A172 (cell line): ENCODE measurements at places on chromosomes 7 and 10.

DNA sequence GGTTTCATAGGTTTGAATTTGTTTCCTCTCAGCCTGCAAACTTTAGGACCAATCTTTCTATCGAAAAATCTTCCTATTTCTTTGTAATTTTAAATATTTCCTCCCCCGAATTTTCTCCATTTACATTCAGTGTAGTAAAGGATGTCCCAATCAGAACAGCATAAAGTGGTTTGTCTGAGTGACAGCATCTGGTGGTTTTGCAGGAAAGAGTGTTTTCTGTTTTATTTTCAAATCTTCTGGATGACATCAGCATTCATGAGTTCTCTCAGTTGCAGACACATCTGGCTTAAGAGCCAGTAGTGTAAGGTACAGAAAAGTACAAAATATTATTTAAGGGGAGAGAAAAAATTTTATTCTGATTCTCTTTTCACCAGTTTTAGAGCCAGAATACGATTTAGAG, 634.8 kb downstream of the PHTF2 start:
- DNase-seq, result no peak

DNA sequence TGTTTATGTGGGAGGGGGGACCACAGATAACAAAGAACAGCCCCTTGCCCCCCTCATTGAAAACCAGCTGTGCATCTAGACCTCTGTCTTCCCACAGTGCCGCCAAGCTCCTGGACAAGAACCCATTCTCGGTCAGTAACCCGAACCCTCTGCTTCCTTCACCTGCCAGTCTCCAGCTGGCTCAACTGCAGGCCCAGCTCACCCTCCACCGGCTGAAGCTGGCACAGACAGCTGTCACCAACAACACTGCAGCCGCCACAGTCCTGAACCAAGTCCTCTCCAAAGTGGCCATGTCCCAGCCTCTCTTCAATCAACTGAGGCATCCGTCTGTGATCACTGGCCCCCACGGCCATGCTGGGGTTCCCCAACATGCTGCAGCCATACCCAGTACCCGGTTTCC, 91.0 kb upstream of the PDCD4 start:
- no peak for DNase-seq

- peak; percentile 91 for DNase-seq
Observed at GRCh38 chr10:101367569-101368453, 13.8 kb downstream of the BTRC start.

DNA sequence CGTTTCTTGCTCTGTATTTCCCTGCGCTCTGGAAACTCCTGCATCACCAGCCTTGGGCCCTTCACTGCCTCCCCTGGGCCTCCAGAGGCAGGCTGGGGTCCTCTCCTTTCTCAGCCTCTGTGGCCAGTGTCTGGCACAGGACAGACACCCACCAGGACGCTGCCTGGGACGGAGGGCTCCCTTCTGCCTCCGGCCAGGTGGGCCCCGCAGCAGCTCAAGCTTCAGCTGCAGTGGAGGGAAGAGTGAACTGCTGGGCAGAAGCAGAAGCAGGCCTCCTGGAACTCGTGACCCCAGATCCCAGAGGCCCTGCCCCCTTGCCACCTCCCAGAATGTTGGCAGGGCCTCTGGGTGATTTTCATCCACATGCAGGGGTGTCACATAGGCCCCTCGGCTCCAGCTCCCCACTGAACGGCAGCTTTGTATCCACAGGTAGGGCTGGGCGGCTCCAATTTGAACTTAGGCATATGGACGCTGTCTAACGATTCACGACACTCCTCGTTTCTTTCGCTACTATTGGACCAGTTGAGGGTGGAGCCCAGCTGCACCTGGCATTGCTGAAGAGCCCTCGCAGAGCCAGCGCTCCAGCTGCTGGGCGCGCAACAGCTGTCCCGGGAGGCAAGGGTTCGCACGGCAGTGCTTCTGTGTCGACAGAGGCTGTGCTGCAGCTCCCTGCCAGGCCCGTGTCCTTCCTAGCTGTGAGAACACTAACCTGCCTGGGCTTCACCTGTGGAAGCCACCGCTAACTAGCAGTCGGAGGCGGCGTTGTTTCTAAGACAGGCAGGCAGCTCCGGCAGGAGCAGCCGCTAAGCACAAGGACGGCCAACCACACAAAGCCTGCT, 18.4 kb upstream of the GPR146 start:
- DNase-seq, result no peak

GRCh38 chr7:7321681-7322080, 139.3 kb downstream of the C1GALT1 start:
- DNase-seq, result no peak

GRCh38 chr10:974785-975074, 13.5 kb upstream of the GTPBP4 start:
- DNase-seq, result no peak

- DNase-seq, result no peak
Observed at GRCh38 chr10:29598851-29599311, 35.9 kb downstream of the SVIL start.

- no peak for DNase-seq
Observed at GRCh38 chr10:61211468-61211867, 241.7 kb downstream of the TMEM26 start.

GRCh38 chr10:106857213-106857612, 307.3 kb downstream of the SORCS1 start:
- DNase-seq, result no peak

DNA sequence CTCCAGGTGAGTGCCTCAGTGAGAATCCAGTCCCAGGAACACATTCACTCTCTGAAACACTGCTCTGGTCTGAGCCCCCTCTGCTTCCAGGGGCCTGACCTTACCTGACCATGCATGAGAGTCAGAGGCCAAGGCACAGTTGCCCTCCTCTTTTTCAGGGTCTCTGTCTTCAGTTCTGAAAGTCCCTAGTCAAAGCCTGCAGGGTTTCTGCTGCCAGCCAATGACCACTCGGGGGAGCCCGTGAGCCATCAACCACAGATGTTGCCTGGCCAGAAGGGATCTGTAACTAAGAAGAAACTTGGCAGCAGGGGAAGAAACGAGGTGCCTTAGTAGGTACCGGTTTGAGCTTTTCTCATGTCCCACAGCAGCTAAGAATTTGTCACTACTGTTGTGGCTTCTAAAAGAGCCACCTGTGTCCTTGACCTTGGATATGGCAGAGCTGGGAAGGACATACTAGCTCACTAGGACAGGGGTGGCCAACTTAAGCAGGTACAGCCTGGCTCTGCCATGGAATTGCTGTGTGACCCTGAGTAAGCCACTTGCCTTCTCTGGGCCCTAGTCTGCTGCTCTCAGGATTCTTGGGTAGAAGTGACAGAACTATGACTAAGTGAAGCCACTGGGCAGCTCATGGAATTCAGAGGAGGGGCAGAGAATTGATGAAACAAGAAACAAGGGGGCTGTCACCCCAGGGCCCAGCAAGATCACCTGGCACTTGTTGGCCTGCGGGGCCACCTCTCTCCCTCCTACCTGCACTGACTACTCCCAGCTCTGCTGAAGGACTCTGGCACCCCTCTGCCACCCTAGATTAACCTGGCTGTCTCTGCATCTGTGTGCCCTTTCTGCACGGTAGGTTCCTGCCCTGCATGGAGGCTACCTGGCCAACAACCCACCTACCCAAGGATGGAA, 83.8 kb upstream of the GPR26 start:
- peak; percentile 38 for DNase-seq

DNA sequence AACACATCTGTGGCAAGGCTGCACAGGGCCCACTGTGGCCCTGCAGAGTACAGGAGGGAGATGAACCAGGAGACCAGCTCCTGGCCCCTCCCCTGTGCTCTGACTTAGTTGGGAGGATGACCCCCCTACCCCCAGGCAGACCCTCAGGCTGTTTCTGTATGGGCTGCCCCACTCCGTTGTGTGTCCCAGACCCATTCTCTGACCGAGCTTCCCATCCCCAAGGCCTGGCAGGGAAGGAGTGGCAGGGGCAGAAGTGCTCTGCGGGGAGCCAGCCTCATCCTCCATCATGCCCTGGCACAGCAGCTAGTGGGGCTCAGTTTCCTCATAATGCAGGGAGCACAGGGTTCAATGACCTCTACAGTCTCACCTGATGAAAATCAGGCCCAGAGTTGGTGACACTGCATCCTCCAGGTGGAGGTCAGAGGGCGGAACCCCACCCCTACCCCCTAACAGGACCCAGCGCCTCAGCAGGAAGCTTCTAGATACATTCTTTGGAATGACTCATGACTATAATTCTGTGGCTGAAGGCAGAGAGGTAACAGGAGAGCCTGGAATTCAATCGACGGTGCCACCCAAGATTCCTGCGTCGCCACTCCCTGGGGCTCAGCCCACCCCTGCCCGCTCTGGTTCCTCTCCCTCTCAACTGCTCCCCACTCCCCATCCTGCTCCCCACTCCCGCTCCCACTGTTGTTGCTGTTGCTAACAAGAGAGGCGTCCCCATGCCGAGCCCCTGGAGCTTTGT, 18.2 kb downstream of the PODXL start:
- DNase-seq, result peak; percentile 97

DNA sequence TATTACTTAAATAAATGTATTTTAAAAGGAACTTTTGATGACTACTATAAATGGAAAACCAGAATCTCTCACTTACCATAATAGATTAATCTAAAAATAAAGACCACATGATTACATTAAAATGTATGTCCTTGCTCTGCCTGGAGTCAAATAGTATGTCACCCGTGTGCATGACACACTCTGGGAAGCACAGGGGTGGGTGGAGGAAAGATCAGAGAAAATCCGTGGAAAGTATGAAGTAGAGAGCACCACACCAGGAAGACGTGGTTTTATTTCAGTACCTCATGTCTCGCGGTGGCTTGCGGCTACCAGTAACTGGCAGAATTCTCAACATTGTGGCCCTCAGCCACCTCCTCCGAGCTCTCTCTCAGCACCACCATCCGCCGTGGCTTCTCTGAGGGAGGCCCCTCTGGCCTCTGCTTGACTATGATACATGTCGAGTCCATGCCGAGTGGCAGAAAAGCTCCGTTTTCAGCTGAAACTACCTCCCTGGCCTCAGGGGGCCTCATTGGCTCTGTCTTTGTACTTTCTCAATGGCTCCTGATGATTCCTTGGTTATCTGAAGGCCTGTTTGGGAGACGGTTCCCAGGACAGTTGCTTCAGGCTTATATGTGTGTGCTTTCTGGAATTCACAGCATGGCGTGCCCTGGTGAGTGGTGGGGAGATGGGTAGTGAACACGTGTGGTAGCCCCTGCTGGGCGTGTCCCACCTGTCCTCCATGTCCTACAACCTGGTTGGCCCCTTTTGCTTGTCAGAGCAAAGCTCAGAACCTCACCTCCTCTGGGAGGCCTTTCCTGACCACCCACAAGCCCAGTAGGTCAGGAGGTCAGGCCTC, 49.8 kb downstream of the LHPP start:
- DNase-seq, result no peak

GRCh38 chr7:157991351-157991750, 596.3 kb downstream of the PTPRN2 start:
- no peak for DNase-seq

DNA sequence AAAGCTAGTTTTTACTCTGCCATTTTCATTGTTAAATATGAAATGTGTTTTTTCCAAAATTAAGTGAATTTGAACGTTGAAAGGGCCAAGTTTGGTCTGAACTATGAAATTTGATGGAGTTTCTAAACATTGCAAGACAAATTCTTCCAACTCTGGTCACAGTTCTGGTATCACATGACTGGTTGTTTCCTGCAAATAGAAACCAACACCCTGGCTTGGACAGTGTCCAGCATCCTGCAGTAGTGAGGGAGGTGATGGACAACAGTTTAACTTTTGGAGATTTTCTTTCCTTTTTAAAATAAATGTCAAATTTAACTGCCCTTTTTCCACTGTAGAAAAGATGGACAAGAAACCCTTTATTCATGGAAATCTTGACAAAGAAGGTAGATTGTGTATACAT, 54.8 kb upstream of the AGBL3 start:
- DNase-seq, result no peak

- no peak for DNase-seq
Observed at GRCh38 chr7:24978843-24979469, 1.0 kb downstream of the OSBPL3 start.

DNA sequence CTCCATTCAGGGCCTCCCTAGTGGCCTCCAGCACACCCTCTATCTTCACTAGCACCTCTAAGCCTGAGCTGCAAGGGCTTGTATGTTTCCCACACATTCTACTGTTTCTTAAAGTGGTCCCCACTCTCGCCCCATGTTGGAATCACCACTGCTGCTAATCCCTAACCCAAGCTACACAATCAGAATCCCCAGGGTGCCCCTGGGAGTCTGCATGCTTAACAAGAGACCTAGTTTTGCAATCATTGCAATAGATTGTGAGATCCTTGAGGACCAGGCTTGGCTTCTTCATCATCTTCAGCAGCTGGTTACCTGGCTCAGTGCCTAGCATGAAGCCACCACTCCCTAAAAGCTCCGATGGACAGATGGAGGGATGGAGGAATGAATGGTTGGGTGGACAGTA, 113.9 kb downstream of the MYOF start:
- DNase-seq, result no peak

DNA sequence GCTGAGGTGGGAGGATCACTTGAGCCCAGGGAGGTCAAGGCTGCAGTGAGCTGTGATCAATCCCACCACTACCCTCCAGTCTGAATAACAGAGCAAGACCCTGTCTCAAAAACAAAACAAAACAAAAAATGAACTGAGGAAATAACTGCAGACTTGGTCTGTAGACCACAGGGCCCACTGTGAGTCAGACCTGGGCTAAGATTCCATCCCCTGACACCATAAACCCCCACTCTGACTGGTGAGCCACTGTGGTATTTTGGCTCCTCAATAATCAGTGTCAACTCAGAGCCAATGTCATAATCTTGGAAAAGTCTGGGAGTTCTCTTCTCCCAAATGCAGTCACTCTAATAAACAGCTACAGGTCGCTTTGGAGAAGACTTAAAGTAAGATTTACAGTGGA, 24.0 kb upstream of the ERCC6 start:
- DNase-seq, result no peak

- DNase-seq, result no peak
Observed at GRCh38 chr10:90557385-90557784, 300.5 kb downstream of the HTR7 start.

GRCh38 chr7:1514995-1515401, 10.8 kb upstream of the INTS1 start:
- peak; percentile 52 for DNase-seq

- DNase-seq, result peak; percentile 17
Observed at GRCh38 chr7:127391591-127392181, 822 bp downstream of the ZNF800 start.

- no peak for DNase-seq
Observed at GRCh38 chr10:119852822-119853221, 19.8 kb downstream of the MCMBP start.

- no peak for DNase-seq
Observed at GRCh38 chr7:140479739-140480084, 407 bp upstream of the MKRN1 start.

- no peak for DNase-seq
Observed at GRCh38 chr7:27205325-27206280, 5.7 kb upstream of the HOXA13 start.
